Stimulated activated CD4-positive, alpha-beta T cell treated with anti-CD3 and anti-CD28 coated beads, Interleukin-4, amount 100 ng/mL, for 48 hours (primary cell): ENCODE measurements at places on chromosomes 7 and 10.

- DNase-seq: no peak
Measured at GRCh38 chr7:12456506-12456905, 52.8 kb upstream of the VWDE start.

DNA sequence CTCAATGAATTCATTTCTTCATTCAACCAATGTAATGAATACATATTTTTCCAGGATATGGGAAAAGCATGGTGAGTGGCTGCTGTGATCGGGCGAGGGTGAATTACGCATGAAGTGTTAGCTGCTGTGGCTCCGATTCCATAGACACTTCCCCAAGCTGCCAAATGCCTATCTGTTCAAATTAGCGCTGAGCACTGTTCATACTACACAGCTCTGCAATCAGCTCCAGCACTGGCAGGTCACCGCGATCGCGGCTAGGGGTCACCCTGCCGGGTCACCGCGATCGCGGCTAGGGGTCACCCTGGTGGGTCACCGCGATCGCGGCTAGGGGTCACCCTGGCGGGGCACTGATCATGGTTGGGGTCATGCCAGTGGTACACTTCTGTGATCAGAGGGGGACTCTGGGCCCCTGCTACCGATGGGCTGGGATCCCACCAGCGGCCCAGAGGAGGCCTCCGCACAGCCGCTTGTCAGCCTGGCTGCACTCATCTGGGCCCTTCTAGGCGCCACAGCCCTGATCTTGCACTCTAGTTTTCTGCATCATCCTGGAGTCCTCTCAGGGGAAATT lies 49.3 kb downstream of the JAKMIP3 start:
- no peak for DNase-seq

GRCh38 chr10:126373972-126374371 lies 14.3 kb downstream of the ADAM12 start:
- DNase-seq: no peak

- DNase-seq: no peak
Measured at GRCh38 chr10:103794996-103795395, 60.4 kb downstream of the SH3PXD2A start.

DNA sequence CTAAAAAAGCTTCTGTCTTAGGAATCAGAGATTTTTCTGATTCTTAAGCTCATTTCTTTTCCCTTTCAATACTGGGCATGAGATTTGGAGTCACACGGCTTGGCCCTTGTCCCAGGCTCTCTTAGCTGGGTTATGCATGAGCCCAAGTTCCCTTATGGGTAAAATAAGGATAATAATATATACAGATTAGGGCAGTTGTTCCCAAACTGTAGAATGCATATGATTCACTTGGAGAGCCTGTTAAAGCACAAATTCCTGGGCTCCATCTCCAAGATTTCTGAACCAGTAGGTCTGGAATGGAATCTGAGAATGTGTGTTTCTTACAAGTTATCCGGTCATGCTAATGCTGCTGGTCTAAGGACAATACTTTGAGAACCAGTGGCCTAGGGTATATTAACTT lies 154.0 kb downstream of the REEP3 start:
- no peak for DNase-seq

- DNase-seq: no peak
Measured at GRCh38 chr10:132636358-132636757, 98.8 kb downstream of the INPP5A start.

GRCh38 chr7:117172283-117172682 lies 150.6 kb downstream of the WNT2 start:
- no peak for DNase-seq

- DNase-seq: no peak
Measured at GRCh38 chr10:91614225-91614624, 18.6 kb downstream of the PPP1R3C start.

- no peak for DNase-seq
Measured at GRCh38 chr7:112770051-112770450, 20.1 kb downstream of the TMEM168 start.

DNA sequence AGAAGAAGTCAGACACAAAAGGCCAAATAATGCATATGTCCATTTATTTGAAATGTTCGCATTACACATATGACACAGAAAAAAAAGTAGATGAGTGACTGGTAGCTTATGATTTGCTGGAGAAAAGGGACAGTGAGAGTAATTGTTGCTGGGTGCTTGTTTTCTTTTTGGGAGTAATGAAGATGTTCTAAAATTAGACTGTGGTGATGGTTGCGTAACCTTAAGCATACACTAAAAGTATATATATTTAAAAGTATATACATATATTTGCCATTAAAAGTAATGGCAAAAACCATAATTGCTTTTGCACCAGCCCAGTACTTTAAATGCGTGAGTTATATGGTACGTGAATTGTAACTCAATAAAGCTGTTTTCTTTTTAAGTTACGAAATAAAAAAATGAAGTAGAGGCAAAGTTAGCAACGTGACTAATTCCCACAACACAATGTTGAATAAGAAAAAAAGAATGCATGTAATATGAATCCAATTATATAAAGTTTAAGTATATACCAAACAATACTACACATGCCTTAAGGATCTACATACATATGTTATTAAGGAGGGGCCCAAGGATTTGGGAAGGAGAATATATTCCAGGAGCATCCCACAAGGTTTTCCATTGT lies 360.4 kb upstream of the CELF2 start:
- DNase-seq: no peak

GRCh38 chr10:74373059-74373458 lies 222.0 kb downstream of the ADK start:
- no peak for DNase-seq

DNA sequence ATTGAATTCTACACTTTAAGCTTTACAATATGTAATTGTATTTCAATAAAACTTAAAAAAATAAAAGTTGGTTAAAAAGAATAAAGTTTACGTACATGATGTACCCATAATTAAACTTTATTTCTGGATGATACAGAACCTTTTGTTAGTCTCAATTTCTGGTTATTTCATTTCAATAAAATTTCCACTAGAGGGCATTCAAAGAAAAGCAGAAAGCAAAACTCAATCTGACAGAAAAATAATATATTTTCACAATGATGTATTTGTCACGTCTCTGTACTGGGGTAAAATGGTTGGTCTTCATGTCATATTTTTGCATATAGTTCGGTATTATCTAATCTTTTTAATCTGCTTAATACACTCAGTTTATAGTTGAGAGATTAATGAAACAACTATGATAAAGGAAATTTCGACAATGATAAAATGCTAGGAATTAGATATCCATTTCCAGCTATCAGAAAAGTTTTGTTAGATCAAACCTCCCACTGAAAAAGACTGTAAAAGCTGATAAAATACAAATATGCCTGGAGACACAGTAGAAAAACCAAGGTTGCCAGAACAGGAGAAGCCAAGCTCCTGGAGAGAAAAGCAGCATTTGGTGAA lies 27.4 kb downstream of the ASZ1 start:
- no peak for DNase-seq
